Hematopoietic multipotent progenitor cell treated with erythropoietin and hydrocortisone succinate and interleukin-3 and kit ligand, for 4 days (in vitro differentiated cells): ENCODE measurements at places on chromosomes 3 and 15.

- peak; percentile 62 for DNase-seq
Measured at GRCh38 chr3:87145553-87145952, 81.6 kb upstream of the CHMP2B start.

DNA sequence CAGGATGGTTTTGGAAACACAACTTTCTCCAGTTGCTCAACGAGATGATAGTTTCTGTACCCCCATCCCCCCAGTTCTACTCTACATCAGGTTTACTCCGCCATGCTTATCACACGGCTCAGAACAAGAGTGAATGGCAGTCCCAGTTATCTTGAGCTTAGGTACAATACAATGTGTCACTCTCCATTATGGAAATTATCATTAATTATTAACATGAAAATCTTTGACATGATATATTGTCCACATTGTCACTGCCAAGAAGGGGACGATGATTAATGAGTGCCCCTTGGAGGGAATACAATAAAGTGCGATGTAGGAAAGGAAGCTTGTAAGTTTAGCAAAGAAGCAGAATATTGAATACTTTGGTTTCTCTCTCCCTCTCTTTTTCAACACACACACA, 252.6 kb upstream of the CFAP20DC start:
- DNase-seq = no peak

DNA sequence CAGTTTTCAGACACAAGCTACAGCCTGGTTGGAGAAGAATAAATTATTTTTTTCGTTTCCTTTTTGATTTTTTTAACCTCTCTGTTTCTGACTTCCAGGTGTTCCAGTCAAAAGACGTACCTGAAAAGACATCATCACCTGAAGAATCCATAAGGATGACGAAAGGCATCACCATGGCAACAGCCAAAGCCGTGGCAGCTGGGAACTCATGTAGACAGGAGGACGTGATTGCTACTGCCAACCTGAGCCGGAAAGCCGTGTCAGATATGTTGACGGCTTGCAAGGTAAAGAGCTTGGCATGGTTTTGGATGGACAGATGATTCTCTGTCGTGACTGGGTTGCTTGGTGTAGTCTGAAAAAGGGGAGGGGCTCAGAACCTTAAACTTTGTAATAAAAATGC, 237.0 kb upstream of the TPM1 start:
- DNase-seq = no peak

GRCh38 chr15:58538901-58539300, 107.1 kb downstream of the LIPC start:
- no peak for DNase-seq

DNA sequence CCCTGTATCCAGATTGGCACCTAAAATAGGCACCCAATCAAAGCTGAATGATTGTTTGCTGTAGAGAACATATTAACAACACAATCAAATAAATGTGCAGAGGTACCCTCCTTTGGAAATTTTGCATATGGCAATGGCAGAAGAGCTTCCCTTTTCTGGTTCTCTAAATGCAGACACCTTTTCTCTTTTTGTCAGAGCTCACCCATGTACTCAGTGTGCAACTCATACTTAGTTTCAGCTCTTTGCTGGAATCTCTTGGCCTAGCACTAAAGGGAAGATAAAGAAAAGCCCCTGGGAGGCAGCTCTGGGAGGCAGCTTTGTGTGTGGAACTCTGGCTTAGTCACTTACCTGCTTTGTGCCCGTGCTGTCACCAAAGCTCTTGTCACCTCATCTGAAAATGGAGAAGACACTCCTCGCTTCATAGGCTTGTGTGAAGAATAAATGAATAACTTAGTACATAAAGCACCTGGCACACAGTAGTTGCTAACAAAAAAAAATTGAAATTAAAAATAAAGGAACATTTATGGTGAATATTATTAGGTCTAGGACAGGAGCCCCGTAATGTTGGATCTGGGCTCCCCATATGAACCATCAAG, 28.8 kb downstream of the ST6GAL1 start:
- DNase-seq = no peak

GRCh38 chr3:172257648-172258400, 190.4 kb downstream of the GHSR start:
- DNase-seq = no peak

DNA sequence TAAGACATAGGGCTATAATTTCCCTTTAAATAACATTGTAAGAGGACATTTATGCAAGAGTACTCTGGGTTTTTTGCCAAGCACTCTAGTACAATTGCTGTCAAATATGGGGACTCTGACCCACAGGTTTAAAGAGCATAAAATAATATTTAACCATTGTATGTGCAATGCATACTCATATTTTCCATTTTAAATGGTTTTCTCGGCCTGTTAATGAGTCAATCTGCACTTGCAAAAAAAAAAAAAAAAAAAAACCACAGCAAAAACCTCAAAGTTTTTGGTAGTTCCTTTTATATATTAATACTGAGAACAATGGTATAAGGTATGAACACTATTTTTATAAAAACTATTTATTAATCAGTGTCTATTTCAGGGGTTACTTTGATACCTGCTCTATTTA, 304.0 kb upstream of the CBLB start:
- peak; percentile 55 for DNase-seq

GRCh38 chr3:171749124-171749523, 61.2 kb downstream of the PLD1 start:
- DNase-seq = peak; percentile 32

DNA sequence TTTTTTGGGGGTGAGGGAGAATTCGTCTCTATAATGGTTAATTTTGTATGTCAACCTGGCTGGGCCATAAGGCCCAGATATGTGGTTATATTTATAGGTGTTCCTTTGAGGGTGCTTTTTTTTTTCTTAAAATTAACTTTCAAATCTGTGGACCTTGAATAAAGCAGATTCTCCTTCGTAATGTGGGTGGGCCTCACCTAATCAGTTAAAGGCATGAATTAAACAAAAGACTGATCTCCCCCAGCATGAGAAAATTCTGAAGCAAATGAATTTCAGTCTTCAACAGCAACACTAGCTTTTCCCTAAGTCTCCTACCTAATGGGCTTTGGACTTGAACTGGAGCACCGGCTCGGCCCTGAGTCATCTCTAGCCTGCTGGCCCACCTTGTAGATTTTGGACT, 77.4 kb downstream of the GMNC start:
- DNase-seq = no peak

DNA sequence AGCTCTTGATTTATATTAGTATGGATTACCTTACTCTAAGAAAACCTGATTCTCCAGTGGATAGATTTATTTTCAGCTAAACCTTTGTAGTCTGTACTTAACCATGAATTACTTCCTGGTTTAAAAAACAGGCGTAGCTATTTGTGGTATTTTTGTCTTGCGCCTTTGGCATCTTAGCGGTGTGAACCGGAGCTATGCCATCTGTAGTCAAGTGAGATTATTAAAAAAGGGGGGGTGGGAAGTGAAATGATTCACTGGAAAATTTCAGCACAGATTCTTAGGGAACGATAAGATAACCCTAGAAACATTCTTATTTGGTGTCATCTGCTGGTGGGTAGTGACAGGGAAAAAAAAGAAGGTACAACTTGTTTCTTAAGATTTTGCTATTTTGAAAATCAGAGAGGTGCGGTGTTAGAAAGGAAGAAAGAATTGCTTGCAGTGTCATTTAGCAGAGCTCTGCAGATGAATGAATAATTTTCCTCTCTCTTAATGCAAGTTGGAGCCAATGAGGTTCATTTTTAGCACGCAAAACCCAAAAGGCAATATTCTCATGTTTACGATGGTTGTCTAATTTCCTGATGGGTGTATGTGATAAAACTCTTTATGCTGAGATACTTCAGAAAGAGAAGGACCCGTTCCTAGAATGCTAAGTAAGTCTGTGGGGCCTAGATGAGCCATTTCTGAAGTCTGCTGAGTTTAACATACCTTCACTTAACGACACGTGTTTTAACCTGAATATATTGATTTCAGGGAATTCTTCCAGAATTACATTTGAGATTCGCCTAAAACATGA, 44.0 kb downstream of the PSMD6 start:
- peak; percentile 76 for DNase-seq

- DNase-seq = no peak
Measured at GRCh38 chr15:77592758-77593157, 40.0 kb downstream of the LINGO1 start.

- DNase-seq = no peak
Measured at GRCh38 chr15:49674370-49674769, 53.5 kb downstream of the DTWD1 start.

GRCh38 chr3:28125342-28125741, 116.1 kb upstream of the CMC1 start:
- DNase-seq = no peak

GRCh38 chr15:71198846-71199245, 83.6 kb downstream of the THSD4 start:
- no peak for DNase-seq

DNA sequence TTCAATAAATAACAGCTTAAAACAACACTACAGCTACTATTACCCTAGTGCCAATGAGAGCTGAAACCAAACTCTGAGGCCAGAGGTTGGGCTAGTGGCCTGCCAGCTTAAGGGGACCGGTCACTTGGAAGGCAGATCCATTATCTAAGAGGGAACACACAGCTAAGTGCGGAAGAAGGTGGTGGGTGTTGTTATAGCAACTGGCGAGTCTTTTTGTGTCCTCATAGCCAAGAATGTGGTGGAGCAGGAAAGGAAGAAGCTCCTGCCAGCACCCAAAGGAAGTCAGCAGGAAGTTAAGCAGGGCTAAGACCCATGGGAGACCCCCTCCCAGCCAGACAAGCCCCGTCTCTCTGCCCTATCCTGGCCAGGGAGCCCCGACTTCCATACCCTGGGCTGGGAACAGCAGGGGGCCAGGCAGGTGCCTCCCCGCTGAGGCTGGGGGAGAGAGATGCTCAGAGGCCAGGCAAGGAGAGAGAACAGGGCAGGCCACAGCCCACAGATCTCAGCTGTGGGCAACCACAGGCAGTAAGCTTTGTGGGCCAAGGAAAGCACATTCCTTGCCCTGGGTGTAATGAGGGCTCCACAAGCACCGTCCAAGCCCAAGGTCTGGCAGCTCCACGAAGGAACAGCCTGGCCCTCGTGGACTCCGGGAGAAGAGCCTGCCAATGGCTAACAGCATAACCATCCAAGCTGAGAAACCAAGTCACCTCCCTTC, 34.0 kb upstream of the HRH1 start:
- DNase-seq = peak; percentile 24

GRCh38 chr3:42712344-42712648, 9.7 kb upstream of the HHATL start:
- DNase-seq = no peak

DNA sequence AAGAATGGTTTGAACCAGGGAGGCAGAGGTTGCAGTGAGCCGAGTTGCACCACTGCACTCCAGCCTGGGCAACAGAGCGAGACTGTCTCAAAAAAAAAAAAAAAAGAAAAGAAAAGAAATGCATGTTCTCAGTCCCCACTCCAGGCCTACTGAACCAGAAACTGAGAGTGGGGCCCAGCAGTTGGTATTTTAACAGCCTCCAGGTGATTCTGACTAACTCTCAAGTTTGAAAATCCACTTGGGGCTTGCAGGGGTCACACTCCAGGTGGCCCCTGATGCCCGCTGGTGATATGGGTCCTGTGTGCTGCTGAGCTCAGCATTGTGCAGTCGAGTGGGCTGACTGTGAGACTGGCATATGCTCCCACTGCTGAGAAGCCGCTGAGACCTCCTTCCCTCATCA, 133.7 kb upstream of the C2CD4B start:
- DNase-seq = no peak

- no peak for DNase-seq
Measured at GRCh38 chr3:45575386-45575923, 19.1 kb upstream of the LIMD1 start.

DNA sequence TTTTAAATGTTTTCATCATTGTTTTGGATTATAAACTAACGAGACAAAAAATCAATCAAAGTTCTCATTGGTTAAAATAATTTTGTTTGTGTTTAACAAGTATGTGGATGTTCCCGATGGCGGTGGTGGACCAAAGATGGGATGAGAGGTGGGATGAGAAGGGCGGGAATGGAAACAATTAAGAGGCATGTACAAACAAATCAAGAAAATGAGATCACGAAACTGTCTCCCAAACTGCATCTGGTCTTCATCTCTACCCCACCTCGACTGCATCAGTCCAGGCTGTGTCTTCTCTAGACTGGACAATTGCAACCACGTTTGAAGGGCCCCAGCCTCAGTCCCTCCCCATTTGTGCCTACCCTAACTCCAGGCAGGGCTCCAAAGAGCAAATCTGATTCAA, 56.1 kb downstream of the SLC12A8 start:
- DNase-seq = no peak

DNA sequence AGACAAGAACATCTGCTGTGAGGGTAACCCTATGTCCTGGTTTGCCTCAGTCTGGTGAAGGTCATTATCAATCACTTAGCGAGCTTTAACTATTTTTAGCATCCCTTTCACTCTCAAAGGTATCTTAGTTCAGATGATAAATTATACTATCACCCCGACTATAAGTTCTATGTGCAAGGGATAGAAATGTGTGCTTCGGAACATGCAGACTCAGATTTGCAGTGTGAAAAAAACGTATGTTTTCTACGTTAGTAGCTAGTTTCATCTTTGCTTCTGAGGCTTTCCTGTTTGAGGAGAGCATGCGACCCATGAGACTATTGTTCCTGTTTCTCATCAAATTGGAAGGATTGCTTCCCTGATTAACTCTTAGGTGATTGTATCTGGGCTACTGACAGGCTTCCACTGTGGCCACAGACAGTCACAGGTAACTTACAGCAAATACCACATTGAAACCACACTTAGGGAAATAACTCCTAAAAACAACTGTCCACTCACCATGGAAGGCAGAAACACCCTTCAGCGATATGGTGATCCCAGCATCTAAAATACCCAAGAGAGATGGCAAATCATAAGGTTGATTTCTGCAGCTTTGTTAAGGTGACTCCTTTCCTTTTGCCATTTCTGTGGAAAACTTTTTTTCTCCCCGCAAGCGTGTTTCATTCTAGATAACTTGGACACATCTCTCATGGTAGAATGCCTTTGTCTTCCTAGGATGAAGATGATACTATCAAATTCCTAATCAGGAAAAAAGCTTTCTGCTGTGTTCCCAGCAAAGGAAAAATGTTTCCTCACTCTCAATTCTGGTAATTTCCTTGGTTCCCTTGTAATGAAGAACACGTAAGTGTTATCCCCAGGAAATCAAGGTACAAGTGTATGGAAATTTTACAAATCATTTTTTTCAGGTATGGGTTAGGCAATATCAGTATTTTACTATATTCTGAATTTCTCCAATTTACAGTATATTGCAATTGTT, 5.2 kb downstream of the GCSAM start:
- DNase-seq = peak; percentile 24

DNA sequence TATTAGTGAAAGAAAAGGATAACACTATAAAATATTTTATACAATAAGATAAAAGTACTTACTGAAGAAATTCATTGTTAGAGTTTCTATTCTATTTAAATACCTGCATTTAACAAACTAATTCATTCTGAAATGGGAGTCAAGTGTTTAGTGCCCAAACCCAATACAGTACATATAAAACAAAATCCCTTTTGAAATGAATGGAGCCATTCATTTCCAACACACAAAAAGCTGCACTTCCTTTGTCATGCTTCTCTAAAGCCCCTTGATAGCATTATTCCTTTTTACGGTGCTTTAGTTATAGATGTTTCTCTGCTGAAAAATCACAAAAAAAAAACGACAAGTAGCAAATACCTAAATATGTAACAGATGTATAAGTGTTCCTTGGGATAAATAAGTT, 596.3 kb downstream of the ZIC1 start:
- no peak for DNase-seq

- peak; percentile 76 for DNase-seq
Measured at GRCh38 chr3:57654267-57654666, 38.6 kb downstream of the DENND6A start.

GRCh38 chr3:2810723-2811122, 299.5 kb downstream of the IL5RA start:
- peak; percentile 18 for DNase-seq
